ENCODE measurements at places on chromosomes 1 and 21. TPM values are rescaled to one million over a fixed set of nuclear protein-coding genes. Genes with fewer than 3 reads are reported as not detected.

DNA sequence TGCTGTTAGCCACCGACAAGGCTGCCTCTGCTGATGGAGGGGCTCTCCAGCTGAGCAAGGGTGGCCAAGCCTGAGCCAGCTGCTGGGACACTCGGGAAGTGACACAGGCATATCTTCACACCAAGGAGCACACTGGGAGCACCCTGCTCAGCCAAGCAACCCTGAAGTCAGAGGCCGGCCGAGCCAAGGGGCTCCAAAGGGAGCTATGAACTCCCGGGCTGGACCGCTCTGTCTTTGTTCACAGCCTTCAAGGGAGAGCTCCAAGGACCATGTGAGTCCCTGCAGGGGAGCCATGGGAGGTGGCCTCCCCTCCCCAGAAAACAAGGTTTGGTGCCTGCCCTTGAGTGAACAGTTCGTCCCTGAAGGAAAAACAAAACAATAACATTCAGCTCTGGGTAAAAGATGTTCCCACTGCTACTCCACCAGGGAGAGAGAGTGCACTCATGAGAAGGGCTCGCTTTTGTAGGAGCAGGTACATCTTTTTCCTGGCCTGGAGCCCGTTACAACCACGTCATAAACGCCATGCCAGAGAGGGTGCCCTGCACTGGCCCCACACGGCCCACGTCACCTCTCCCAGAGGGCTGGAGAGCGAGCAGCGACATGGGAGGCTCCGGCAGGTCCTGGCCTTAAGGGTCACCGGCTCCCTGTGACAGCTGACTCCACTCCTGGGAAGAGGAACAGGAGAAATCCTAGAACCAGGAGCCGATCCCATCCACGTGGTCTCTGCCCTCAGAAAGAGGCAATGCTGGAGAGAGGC, 56.3 kb upstream of the SLC25A33 start:
- DNase-seq: no peak

GRCh38 chr1:242534753-242535152, 10.3 kb upstream of the PLD5 start:
- no peak for DNase-seq

DNA sequence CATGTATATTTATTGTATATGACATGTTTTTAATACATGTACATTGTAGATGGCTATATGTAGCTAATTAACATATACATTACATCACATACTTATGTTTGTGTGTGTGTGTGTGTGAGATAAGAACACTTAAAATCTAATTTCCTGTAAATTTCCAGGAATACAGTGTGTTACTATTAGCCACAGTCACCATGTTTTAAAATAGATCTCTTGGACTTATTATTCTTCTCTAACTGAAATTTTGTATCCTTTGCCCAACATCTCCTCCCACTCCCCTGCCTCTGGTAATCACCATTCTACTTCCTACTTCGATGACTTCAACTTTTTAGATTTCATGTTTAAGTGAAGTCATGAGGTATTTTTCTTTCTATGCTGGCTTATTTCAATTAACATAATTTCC, 64.8 kb downstream of the FCRL5 start:
- DNase-seq: no peak

GRCh38 chr1:44327679-44328491, 27.2 kb downstream of the ERI3 start:
- DNase-seq: no peak

The LCK gene
- total RNA-seq: 1.2 TPM

The FUCA1 gene
- total RNA-seq: 20.0 TPM

DNA sequence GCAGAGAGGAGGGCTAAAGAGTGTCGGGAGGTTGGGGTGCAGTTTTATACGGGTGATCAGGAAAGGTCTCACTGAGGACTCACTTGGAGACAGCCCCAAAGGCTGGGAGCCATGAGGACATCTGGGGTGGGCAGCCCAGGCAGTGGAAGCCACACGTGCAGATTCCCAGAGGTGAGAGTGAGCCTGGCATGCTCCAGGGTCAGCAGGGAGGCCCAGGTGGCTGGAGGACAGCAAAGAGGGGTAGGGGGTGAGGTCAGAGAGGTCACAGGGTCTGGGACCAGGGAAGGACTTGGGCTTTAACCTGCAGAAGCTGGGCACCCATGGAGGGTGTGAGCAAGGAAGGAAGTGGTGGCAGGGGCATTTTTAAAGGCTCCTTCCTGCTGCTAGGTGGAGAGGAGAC, 481.7 kb downstream of the MATN1 start:
- no peak for DNase-seq

The FAM72B gene
- 2.6 TPM for total RNA-seq

All from skin of body (tissue), 3 donors.